ENCODE measurements at places on chromosomes 13 and 19.

- no peak for DNase-seq
Measured at GRCh38 chr13:105928048-105928447, 607.4 kb downstream of the EFNB2 start.

DNA sequence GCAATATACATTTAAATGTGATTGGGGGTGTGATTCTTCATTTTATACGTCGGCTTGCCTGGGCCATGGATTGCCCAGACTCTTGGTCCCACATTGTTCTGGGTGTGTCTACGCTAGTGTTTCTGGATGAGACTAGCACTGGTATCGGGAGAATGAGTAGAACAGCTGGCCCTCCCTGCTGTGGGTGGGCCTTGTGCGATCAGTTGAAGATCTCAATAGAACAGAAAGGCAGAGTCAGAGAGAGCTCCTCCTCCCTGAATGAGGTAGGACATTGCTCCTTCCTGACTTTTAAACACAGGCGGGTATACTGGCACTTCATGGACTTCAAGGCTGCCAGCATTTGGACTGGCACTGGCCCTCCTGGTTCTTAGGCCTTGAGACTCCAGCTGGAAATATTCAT is 603.0 kb downstream of the LIG4 start:
- no peak for DNase-seq

DNA sequence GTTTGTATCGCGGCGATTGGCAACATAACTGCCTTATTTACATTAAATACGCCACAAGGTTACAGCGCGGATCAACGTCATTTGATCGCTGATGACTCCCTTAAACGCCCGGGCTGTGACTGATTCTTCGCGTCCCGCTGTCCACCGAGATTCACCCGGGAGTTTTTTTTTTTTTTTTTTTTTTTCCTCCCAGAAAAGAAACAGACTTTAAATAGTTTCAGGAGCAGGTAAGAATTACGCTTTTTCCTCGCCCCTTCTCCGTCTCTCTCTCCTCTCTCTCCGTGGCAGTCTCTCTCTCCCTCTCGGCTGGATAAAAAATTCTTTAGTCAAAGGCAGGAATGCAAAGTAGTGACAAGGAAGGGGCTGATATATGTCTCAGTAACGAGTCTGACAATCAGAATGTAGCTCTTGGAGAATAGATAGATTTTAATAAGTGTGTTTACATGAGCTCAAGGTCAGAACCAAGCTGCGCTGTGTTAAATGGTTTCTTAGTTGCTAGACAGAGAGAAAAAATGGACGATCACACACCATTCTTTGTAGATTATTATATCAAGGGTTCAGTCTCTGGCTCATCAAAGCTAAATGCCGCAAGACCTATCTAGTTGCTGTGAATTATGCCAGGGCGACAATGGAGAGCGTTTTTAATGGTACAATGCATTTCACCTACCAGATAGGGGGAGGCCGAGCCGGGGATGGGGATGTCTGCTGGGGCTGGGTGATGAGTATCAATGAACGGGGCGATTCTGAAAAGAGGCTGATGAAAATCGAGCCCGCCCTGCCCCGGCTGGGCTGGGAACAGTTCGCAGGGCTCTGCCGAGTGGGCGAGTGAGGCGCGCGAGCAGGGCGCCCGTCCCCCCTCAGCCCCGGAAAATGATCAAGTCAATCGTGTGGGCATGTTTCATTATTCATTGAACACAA is 147.2 kb upstream of the ZNF536 start:
- no peak for DNase-seq

DNA sequence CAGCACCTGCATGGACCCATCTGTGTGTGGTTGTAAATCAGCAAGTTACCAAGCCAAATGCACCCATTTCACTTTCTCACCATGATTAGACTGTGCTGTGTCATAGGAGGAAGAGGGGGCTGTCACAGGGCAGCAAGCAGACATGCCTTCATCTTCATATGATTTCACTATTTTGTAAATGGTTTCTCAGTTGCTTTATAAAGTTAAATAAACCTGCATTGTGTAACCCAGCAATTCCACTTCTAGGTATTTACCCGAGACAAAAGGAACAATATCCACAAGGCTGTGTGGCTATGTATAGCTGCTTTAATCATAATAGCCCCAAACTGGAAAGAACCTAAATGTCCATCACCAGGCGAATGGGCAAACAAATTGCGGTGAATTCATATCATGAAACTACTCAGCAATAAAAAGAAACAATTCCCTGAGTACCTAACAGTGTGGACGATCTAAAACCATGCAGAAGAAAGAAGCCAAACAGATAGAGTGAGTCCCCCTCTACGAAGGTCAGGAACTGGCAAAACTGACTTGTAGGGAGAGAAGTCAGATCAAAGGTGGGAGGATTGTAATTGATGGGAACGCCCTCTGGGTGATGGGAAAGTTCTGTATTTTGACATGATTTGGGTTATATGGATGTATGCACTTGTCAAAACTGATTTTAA is 185.4 kb downstream of the COL4A1 start:
- no peak for DNase-seq

DNA sequence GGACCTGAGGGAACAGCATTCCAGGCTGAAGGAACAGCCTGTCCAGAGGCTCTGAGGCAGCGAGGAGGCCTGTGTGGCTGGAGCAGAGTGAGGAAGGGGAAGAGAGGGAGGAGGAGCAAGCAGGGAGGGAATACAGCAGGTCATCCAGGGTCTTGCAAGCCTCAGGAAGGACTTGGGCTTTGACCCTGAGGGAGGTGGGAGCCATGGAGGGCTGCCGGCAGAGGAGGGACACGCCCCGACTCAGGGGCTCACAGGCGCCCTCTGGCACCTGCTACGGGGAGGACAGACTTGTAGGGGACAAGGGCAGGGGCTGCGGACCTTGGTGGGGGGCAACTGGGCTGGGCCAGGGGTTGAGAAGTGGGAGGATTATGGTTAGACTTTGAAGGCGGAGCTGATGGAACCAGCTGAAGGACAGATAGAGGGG is 4.7 kb downstream of the TINCR start:
- no peak for DNase-seq

- DNase-seq, result no peak
Measured at GRCh38 chr19:52936151-52936953, 13.1 kb upstream of the ZNF888 start.
